ENCODE measurements at places on chromosomes 5 and 9. TPM values are rescaled to one million over a fixed set of nuclear protein-coding genes. Genes with fewer than 3 reads are reported as not detected.

The LIFR gene
- 29.8 TPM for total RNA-seq

The MAPK9 gene
- total RNA-seq = 27.2 TPM

The FAT2 gene
- total RNA-seq = 0.58 TPM

The ZNF883 gene
- 7.9 TPM for total RNA-seq

The FAXDC2 gene
- total RNA-seq = 14.9 TPM

The BTNL9 gene
- not detected for total RNA-seq

The C9orf153 gene
- total RNA-seq = 0.50 TPM

The SNCAIP gene
- total RNA-seq = 0.66 TPM

All from smooth muscle cell of trachea (primary cell).